CD14-positive monocyte (primary cell): ENCODE measurements at places on chromosomes 7 and 10.

DNA sequence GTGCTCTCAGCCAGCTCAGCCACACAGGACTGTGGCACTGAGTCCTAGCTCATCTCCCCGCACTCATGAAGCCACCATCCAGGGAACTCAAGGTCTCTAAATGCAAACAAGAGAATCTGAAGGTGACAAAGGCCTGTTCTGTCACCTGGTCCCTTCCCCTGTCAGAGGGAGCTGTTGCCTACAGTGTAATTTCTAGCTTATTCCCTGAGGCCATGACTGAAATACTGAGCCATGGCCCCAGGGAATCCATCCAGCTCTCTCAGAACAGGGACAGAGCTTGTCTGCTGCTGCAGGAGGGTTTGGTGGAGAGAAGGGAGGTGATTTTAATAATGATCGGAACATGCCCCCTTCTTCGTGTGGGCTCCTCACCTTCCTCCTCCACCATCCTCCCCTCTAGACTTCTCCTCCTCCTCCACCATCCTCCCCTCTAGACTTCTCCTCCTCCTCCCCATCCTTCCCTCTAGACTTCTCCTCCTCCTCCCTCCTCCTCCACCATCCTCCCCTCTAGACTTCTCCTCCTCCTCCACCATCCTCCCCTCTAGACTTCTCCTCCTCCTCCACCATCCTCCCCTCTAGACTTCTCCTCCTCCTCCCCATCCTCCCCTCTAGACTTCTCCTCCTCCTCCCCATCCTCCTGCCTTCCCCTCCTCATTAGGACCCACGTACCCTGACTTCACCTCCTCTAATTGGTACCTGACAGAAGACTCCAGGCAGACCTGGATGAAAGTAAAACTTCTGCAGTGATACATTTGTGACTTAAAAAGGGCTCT, 338.0 kb upstream of the MKI67 start:
- no peak overlapping the region for H3K27ac ChIP-seq
- no peaks in the 10 kb centered on the region for H3K4me1 ChIP-seq
- no peaks in the 10 kb centered on the region for H3K27me3 ChIP-seq
- no peak overlapping the region for H3K4me3 ChIP-seq
- peak; percentile 23 for DNase-seq

- peaks cover 84% of the 10 kb centered on the region for H3K27me3 ChIP-seq
- H3K27ac ChIP-seq: no peak within 1 kb of the TSS
- H3K4me3 ChIP-seq: no peak within 1 kb of the TSS
- H3K4me1 ChIP-seq: no peaks in the 10 kb centered on the region
These were observed at the start of gene NKX1-2 for GRCh38 chr10:124450012-124450782. Gene NKX1-2, minus strand, starts transcription at chr10:124450035. Its CDS starts 92 bp downstream, at chr10:124449943.

GRCh38 chr7:96654630-96655188, 54.9 kb downstream of the SEM1 start:
- H3K27ac ChIP-seq: no peak overlapping the region
- H3K4me3 ChIP-seq: no peak overlapping the region
- H3K4me1 ChIP-seq: no peaks in the 10 kb centered on the region
- H3K27me3 ChIP-seq: no peaks in the 10 kb centered on the region
- no peak for DNase-seq

- DNase-seq: no peak
- H3K36me3 ChIP-seq: no peaks in the 10 kb centered on the region
- H3K27me3 ChIP-seq: peaks cover 98% of the 10 kb centered on the region
- H3K4me3 ChIP-seq: no peak overlapping the region
These were observed 5.1 kb downstream of the TLX1 start for GRCh38 chr10:101136007-101136707.

- DNase-seq: no peak
- no peak overlapping the region for H3K27ac ChIP-seq
- H3K4me1 ChIP-seq: no peaks in the 10 kb centered on the region
- peaks cover 98% of the 10 kb centered on the region for H3K36me3 ChIP-seq
- H3K27me3 ChIP-seq: no peaks in the 10 kb centered on the region
These were observed 16.2 kb downstream of the PFKFB3 start for GRCh38 chr10:6218692-6219493.

DNA sequence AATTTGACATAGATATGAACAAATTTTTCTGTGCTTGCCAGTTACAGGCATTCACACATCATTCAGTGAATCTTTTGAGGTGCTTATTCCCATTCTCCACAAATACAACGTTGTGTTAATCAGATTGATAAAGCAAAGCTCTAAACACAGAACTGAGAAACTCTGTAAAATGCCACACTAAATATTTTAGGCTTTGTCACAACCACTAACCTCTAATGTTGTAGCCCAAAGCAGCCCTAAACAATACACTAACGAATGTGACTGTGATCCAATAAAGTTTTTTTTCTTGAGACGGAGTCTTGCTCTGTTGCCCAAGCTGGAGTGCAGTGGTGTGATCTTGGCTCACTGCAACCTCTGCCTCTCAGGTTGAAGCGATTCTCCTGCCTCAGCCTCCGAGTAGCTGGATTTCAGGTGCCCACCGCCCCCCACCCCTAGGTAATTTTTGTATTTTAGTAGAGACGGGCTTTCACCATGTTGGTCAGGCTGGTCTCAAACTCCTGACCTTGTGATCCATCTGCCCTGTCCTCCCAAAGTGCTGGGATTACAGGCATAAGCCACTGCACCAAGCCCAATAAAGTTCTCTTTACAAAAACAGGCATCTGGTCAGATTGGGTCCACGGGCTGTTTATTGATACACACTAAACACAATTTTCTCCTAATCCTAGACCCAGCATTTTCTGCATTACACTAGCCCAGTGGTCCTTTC, 6.9 kb downstream of the CYCS start:
- no peak overlapping the region for H3K4me3 ChIP-seq
- DNase-seq: no peak
- peaks cover 43% of the 10 kb centered on the region for H3K36me3 ChIP-seq

GRCh38 chr10:129498680-129499079, 31.6 kb downstream of the MGMT start:
- H3K27me3 ChIP-seq: no peaks in the 10 kb centered on the region
- H3K4me1 ChIP-seq: no peaks in the 10 kb centered on the region
- no peak for DNase-seq

DNA sequence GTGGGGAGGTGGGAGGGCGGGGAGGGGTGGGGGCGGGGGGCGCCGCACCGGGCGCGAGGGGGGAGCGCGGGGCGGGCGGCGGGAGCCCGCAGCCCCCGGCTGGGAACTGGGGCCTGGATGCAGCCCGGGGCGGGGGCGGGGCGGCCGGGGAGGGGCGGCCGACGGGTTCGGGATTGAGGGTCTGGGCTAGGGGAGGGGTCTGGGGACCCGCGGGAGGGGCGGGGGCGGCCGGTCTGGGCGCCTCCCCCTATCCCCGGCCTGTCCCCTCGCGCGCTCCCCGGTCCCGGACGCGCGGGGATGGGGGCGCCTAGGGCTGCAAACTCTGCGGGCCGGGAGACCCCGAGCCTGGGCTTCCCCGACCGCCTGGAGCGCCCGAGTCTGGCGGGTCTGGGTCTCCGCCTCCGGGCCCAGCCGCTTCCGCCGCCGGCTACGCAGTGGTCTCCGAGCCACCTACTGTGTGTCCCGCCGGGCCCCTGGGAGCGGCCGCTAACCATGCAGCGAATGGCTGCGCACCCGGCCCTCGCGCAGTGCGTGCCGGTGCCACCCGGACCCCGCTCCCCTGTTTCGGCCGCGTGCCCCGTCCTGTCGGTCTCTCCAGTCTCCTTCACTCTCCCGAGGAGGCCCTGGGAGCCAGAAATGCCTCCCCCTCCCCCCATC, 375 bp upstream of the FGF8 start:
- peaks cover 27% of the 10 kb centered on the region for H3K4me1 ChIP-seq
- DNase-seq: no peak
- H3K27ac ChIP-seq: no peak overlapping the region
- H3K36me3 ChIP-seq: no peaks in the 10 kb centered on the region
- peaks cover 58% of the 10 kb centered on the region for H3K27me3 ChIP-seq
- no peak overlapping the region for H3K4me3 ChIP-seq

GRCh38 chr10:35644050-35644950, 2.2 kb upstream of the FZD8 start:
- H3K36me3 ChIP-seq: no peaks in the 10 kb centered on the region
- H3K27ac ChIP-seq: no peak overlapping the region
- peaks cover 46% of the 10 kb centered on the region for H3K4me1 ChIP-seq
- peak overlapping the region; percentile 70 for H3K4me3 ChIP-seq
- peaks cover 42% of the 10 kb centered on the region for H3K27me3 ChIP-seq
- DNase-seq: no peak

GRCh38 chr10:107214261-107214660, 49.8 kb upstream of the SORCS1 start:
- H3K27ac ChIP-seq: no peak overlapping the region
- H3K4me1 ChIP-seq: no peaks in the 10 kb centered on the region
- no peaks in the 10 kb centered on the region for H3K36me3 ChIP-seq
- H3K27me3 ChIP-seq: no peaks in the 10 kb centered on the region
- no peak overlapping the region for H3K4me3 ChIP-seq
- no peak for DNase-seq
